ENCODE measurements at places on chromosomes 7 and 10.

GRCh38 chr10:103826885-103827284 lies 28.5 kb downstream of the SH3PXD2A start:
- DNase-seq: no peak

DNA sequence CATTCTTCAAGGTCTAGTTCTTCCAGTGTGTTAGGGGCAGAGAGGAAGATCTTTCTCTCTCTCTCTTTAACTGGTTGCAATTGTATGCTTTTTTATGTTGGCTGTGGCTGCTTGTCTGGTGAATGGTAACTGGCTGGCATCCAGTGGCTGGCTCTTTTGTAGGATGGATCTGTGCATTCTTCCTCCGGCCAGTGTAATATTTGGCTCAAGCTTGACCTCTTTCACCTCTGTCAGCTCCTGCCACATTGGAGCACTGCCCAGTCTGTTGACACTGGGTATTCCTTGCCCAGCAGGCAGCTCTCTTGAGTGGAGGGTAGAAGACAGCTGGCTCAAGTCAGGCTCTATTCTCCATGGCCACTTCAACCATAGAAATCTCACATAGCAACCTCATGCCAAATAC lies 528.3 kb downstream of the PHTF2 start:
- peak; percentile 17 for DNase-seq

DNA sequence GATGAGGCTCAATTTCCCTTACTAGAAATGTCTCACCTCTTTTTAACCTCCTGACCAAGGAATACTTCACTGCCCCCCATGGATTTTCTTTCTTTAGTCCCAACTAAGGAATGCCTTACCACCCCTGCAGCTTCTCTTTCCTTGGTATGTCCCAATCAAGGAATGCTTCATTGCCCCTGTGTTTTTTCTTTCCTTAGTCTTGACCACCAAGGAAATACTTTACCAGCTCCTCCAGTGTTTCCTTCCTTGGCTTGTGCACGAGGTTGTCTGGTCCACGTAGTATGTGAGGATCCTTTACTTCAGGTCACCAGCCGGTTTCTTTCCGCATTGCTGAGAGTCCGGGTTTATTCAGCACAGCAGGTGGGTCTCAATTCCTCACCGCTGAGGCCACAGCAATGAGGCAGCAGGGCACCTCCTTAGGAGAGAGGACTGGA lies 59.3 kb downstream of the CYP2C9 start:
- DNase-seq: no peak

DNA sequence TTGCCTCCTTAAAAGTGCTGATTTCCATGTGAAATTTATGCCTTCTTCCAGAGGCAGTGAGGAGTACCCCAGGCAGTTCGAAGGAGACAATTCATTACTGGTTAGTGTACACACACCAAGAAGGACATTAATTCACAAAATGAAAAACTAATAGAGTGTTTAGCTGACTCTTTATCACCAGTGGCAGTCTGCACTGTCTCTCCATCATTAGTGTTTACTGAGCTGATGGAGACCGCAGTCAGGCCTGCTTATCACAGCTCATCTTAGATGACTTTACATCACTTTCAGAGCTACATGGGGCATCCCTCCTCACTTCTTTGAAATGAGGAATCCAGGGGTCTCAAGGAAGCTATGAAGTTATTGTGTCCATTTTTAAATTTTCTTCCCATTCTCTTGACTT lies 155.5 kb upstream of the LRGUK start:
- no peak for DNase-seq

DNA sequence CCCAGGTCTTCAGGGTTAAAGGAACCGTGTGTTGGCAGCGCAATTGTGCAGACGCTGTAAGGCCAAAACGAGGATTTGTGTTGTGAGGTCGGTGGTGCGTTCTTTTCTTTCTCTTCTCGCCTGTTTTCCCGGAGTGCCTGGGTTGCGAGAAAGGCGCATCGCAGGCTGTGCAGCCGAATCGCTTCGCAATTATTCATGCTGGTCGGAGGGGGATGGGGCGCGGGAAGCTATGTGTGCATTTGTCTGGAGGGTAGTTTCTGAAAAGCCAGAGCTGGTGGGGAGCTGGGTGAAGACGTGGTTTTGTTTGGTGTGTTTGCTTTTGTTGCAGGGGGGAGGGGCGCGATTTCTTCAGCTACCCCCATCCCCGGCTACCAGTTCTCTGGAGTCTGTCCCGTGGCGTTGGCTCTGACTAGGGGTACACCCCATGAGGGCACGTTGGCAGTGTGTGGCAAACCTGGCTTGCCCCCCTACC lies 2.1 kb downstream of the MXI1 start:
- DNase-seq: peak; percentile 89

GRCh38 chr7:2575733-2576340 lies 17.1 kb downstream of the IQCE start:
- DNase-seq: no peak

GRCh38 chr10:131788386-131788785 lies 112.4 kb upstream of the PPP2R2D start:
- no peak for DNase-seq

DNA sequence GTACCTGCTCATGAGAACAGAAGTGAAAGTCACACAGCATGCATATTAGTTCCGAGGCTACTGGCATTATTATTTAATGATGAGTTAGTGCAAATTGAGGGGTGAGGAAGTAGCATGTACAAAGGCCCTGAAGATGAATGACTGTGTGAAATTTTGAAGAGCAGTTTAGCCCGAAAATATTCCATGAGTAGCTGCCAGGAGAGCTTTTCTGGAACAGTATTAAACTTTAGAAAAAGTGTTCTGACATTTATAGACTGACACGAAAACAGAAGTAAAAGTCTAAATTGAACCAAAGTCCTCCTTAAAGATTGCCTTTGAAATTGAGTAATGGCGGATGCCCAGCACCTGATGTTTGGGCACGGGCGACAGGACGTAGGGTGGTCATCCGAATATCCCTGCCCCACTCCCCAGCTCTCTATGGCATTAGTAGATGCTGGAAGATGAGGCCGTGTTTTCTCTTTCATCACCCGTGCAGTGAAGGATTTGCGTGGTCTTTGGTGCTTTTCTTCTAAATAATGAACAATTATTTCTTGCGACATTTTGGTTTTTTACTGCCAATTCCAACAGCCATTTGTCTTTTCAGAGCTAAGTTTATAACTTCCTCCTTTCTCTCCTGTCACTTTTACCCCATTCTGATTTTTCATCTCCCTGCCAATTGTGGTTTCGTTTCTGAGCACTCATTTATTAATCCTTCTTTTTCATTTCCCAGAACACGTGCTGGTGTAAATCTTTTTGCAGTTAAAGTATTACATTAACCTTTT lies 192.6 kb downstream of the MGMT start:
- peak; percentile 2 for DNase-seq

GRCh38 chr7:102864958-102865357 lies 47.8 kb upstream of the LRRC17 start:
- DNase-seq: no peak

GRCh38 chr7:155808549-155809331 lies 3.5 kb downstream of the SHH start:
- DNase-seq: no peak

Measured in fibroblast of skin of right biceps (primary cell).